Activated CD4-positive, alpha-beta memory T cell treated with anti-CD3 and anti-CD28 coated beads for 36 hours (primary cell): ENCODE measurements at places on chromosomes 11 and 22.

- H3K27me3 ChIP-seq: peaks cover 23% of the 10 kb centered on the region
- H3K27ac ChIP-seq: no peak overlapping the region
- no peak overlapping the region for H3K4me3 ChIP-seq
- no peak for DNase-seq
- no peaks in the 10 kb centered on the region for H3K36me3 ChIP-seq
- no peaks in the 10 kb centered on the region for H3K4me1 ChIP-seq
These were observed 425.6 kb downstream of the SHANK2 start for GRCh38 chr11:70826541-70827335.

- no peaks in the 10 kb centered on the region for H3K36me3 ChIP-seq
- no peaks in the 10 kb centered on the region for H3K4me1 ChIP-seq
- DNase-seq: no peak
- H3K27me3 ChIP-seq: peaks cover 4% of the 10 kb centered on the region
- H3K27ac ChIP-seq: no peak overlapping the region
- no peak overlapping the region for H3K4me3 ChIP-seq
These were observed 293.5 kb downstream of the MN1 start for GRCh38 chr22:27507935-27508526.

- no peaks in the 10 kb centered on the region for H3K27me3 ChIP-seq
- peak; percentile 64 for DNase-seq
- peaks cover 34% of the 10 kb centered on the region for H3K4me1 ChIP-seq
These were observed 486 bp downstream of the NAP1L4 start for GRCh38 chr11:2991452-2992233.

- H3K27ac ChIP-seq: no peak overlapping the region
- no peaks in the 10 kb centered on the region for H3K27me3 ChIP-seq
- H3K4me3 ChIP-seq: no peak overlapping the region
- DNase-seq: no peak
- no peaks in the 10 kb centered on the region for H3K4me1 ChIP-seq
These were observed 89.6 kb downstream of the SERGEF start for GRCh38 chr11:17923217-17923616.

- H3K27ac ChIP-seq: peak overlapping the region; percentile 77
- peak; percentile 52 for DNase-seq
- peaks cover 5% of the 10 kb centered on the region for H3K27me3 ChIP-seq
- no peaks in the 10 kb centered on the region for H3K36me3 ChIP-seq
These were observed 34.9 kb upstream of the CD82 start for GRCh38 chr11:44530413-44531115.

- H3K4me1 ChIP-seq: no peaks in the 10 kb centered on the region
- DNase-seq: no peak
- H3K4me3 ChIP-seq: no peak overlapping the region
- H3K27ac ChIP-seq: no peak overlapping the region
These were observed 10.2 kb upstream of the SCN4B start for GRCh38 chr11:118162846-118163245.

GRCh38 chr11:74371269-74372052 is 26.8 kb downstream of the PGM2L1 start:
- no peak overlapping the region for H3K4me3 ChIP-seq
- no peaks in the 10 kb centered on the region for H3K27me3 ChIP-seq
- no peak for DNase-seq
- H3K36me3 ChIP-seq: peaks cover 2% of the 10 kb centered on the region
- H3K27ac ChIP-seq: no peak overlapping the region
- H3K4me1 ChIP-seq: no peaks in the 10 kb centered on the region

- H3K27me3 ChIP-seq: no peaks in the 10 kb centered on the region
- no peak for DNase-seq
- H3K27ac ChIP-seq: no peak overlapping the region
- no peak overlapping the region for H3K4me3 ChIP-seq
- H3K36me3 ChIP-seq: no peaks in the 10 kb centered on the region
These were observed 36.4 kb upstream of the ACER3 start for GRCh38 chr11:76824083-76824939.

DNA sequence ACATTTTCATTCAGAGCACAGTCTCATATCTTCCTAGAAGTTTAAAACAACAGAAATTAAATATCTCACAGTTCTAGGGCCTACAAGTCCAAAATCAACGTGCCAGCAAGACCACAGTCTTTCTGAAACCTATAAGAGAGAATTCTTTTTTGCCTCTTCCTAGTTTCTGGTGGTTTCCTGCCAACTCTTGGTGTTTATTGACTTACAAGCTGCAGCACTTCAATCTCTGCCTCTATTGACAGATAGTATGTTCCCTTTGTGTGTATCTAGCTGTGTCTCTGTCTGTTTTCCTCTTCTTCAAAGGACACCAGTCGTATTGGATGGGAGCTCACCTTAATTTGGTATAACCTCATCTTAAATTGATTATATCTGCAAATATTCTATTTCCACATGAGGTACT is 347.5 kb downstream of the DCDC1 start:
- H3K4me1 ChIP-seq: no peaks in the 10 kb centered on the region
- H3K4me3 ChIP-seq: no peak overlapping the region
- no peaks in the 10 kb centered on the region for H3K36me3 ChIP-seq
- no peak overlapping the region for H3K27ac ChIP-seq
- DNase-seq: no peak

GRCh38 chr11:765025-765801 is 12.1 kb downstream of the GATD1 start:
- no peak overlapping the region for H3K4me3 ChIP-seq
- DNase-seq: peak; percentile 74
- no peaks in the 10 kb centered on the region for H3K27me3 ChIP-seq
- peaks cover 15% of the 10 kb centered on the region for H3K4me1 ChIP-seq

DNA sequence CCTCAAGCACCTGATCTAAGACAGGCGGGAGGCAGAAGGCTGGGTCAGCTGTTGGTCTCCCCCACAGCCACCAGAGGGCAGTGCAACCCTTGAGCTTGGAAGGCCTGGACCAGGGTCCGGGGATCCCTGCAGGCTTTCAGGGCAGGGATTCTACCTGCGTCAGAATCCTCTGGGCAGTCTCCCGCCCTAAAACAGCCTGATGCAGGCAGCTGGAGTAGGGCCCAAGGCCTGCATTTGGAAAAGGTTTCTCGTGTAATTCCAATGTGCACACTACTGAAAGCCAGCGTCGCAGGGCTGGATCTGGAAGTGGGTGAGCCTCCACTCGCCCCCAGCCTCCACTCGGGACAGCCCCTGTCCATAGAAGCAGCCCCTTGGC is 31.8 kb downstream of the BID start:
- H3K4me1 ChIP-seq: peaks cover 2% of the 10 kb centered on the region
- no peak overlapping the region for H3K4me3 ChIP-seq
- DNase-seq: peak; percentile 81
- no peaks in the 10 kb centered on the region for H3K36me3 ChIP-seq
- no peak overlapping the region for H3K27ac ChIP-seq
- no peaks in the 10 kb centered on the region for H3K27me3 ChIP-seq

GRCh38 chr22:41801147-41801819 is 804 bp downstream of the CCDC134 start:
- H3K36me3 ChIP-seq: no peaks in the 10 kb centered on the region
- H3K4me3 ChIP-seq: peak overlapping the region; percentile 98
- H3K27ac ChIP-seq: peak overlapping the region; percentile 95
- peaks cover 35% of the 10 kb centered on the region for H3K4me1 ChIP-seq

DNA sequence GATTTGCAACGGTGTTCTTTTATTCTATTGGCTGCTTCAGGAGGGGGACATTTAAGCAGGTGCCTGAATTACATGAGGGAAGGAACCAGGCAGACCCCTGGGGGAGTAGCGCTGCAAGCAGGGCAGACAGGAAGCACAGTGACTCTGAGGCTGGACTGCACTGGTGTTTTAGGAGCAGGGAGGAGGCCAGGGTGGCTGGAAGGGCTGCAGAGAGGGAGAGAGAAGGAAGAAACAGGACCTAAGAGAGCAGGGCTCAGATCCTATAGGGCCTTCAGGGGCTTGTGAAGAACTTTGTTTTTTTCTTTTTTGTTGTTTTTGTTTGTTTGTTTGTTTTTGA is 62.5 kb upstream of the SORL1-AS1 start:
- peaks cover 46% of the 10 kb centered on the region for H3K36me3 ChIP-seq
- H3K4me3 ChIP-seq: no peak overlapping the region
- peaks cover 54% of the 10 kb centered on the region for H3K4me1 ChIP-seq
- H3K27ac ChIP-seq: no peak overlapping the region
- no peaks in the 10 kb centered on the region for H3K27me3 ChIP-seq

- H3K27ac ChIP-seq: no peak overlapping the region
- DNase-seq: no peak
- no peaks in the 10 kb centered on the region for H3K27me3 ChIP-seq
- no peaks in the 10 kb centered on the region for H3K36me3 ChIP-seq
These were observed 171.2 kb upstream of the ZBED5 start for GRCh38 chr11:11029027-11029426.
